COR-L47 (cell line): ENCODE measurements at places on chromosomes 4 and X.
A peak's percentile ranks its signal among the peaks of the same experiment; 100 is the strongest.

- DNase-seq: no peak
These were observed 707 bp upstream of the OTUD4 start for GRCh38 chr4:145181091-145181501.

GRCh38 chrX:6151971-6152370, 76.7 kb downstream of the NLGN4X start:
- DNase-seq: no peak

GRCh38 chrX:69144838-69145680, 20.2 kb downstream of the PJA1 start:
- no peak for DNase-seq

DNA sequence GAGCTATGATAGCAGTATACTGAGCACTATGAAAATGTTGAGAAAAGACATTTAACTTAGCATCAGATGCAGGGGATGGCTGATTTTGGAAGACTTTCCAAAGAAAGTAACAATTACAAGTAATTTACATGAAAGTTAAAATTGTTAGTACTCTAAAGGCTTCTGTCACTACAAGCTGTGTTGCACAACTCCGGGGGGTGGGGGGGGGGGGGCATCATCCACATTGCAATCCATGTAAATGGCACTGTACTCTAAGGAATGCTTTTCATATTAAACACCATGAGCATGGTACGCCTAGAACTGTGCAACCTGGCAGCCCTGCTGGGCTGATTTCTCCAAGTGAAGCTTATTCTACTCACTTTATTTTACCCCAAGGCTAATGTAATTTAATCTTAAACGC, 363.4 kb downstream of the TMA16 start:
- DNase-seq: no peak

DNA sequence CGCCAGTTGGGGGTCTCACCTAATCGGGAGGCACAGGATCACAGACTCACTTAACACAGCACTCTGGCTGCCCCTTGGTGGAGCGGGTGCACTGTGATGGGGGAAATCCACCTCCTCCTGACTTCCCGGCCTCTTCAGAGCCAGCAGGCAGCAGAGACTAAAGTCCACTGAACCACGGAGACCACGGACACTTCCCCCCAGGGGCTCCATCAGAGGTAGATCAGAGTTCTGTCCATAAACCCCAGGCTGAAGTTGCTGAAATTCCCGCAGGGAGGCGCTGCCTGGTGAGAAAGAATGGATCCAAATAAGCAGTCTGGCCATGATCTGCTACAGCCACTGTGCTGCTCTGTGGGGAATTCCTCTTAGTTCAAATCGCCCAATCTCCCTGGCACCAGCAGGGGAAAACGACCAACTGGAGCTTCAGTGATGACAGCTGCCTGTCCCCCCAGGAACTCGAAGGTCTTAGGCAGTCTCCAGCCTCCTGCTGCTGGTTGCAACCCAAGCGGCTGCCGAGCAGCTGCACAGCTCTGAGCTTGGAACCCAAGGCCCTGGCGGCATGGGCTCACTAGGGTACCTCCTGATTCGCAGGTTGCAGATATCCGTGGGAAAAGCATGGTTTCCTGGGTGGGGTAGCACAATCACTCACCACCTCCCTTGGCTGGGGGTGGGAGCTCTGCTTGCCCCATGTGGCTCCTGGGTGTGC, 106.9 kb upstream of the DCAF12L2 start:
- DNase-seq: no peak

DNA sequence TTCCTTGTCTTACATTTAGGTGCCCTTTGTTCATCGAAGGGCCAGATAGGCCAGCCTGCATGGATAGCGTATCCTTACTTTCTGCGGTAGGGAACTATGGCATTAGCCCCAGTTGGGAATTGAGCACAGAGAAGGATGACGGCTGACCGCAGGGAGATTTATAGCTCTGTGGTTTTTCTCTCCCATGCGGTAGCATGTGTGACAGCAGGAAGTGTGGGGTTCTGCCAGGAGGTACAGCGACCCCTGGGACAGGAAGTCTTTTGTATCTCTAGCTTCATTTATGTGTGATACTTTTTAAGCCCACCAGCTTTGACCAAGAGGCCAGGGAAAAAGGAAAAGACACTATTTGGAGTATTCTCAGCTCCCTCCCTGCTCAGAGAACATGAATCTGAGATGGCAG, 33.1 kb downstream of the GAB3 start:
- no peak for DNase-seq

DNA sequence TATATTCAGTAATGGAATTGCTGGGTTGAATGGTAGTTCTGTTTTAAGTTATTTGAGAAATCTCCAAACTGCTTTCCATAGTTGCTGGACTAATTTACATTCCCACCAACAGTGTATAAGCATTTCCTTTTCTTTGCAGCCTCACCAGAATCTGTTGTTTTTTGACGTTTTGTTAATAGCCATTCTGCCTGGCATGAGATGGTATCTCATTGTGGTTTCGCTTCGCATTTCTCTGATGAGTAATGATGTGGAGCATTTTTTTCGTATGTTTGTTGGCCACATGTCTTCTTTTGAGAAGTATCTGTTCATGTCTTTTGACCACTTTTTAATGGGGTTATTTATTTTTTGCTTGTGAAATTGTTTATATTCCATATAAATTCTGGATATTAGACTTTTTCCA, 13.6 kb upstream of the MAGED4B start:
- DNase-seq: no peak

DNA sequence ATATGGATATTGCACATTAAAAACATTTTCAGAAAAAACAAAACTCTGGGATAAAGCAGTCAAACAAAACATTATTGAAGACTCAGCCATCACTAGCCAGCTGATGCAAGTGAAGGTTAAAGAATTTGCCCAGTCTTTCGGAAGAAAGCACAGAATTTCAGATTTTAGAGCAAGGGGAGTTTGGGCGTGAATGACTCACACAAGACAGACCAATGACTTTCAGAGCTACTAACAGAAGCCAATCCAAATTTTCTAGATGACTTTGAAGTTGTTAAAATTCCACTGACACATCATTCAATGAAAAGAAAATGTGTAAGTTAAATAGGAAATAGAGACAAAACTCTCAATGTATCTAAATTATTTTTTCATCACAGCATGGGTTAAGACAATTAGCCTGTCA, 4.0 kb downstream of the MRFAP1L1 start:
- DNase-seq: no peak

GRCh38 chr4:138086611-138087041, 155.5 kb downstream of the SLC7A11 start:
- DNase-seq: no peak

DNA sequence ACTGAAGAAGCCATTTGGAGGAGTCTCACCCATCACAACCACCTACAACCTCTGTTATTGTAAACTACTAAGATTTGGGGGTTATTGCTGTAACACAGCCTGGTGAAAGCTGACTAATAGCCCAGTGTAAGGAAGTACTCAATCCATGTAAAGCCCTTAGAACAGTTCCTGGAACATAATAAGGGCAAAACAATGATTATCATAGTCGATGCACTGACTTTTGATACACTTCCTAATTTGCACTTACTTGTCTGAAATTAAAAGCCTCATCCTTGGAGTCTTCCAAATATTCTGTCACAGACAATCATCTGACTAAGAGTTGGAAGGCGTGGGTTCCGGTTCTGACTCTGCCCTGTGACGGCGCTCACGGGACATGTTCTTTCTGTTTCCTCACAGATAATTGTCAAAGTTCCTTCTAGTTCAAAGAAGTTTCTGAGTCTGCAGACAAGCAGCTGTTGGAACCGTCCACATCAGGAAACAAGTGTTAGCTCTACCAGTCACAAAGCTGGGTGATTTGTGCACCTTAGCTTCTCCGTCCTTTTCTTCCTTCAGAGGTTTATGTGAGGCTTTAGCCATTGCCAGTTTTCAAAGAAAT, 33.4 kb upstream of the RASGEF1B start:
- DNase-seq: no peak

DNA sequence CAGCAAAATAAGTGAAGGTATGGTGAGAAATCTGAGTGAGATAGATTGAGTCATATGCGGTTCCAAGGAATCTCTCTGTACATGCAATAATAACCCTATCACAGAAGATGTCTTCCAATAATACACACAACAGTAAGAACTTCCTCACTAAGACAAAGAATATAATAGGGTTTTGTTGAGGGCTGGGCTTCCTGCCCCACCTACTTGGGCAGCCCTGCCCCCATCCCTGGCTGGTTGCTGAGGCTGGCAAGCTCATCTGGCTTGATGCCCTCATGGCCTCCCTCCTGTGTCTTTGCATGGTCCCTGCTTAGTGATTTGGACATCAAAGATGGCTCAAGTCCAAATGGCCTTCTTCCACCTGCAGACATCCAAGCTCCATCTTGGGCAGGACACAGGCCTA, 2.7 kb downstream of the GEMIN8 start:
- peak; percentile 54 for DNase-seq

DNA sequence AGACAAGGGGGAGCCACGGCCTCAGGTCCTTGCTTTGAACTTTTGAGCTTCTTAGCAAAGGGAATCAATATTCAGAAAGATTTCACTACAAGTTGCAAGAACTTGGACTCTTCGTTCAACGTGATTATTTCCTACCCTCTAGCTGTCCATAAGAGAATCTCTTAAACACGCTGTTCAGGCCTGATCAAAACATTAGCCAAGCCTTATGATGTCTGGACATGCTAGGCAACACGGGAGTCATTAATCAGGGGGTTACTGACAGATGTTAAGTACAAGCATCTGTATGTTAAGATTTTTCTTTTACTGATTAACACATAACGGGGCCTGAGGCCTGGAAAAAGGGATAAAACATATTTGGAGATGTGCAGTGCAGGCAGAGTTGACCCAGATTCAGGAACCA, 138.9 kb upstream of the IL1RAPL2 start:
- DNase-seq: no peak

- no peak for DNase-seq
These were observed 728.5 kb upstream of the NDST4 start for GRCh38 chr4:115841871-115842270.

GRCh38 chrX:95318882-95319281, 1365.8 kb upstream of the DIAPH2 start:
- DNase-seq: no peak

DNA sequence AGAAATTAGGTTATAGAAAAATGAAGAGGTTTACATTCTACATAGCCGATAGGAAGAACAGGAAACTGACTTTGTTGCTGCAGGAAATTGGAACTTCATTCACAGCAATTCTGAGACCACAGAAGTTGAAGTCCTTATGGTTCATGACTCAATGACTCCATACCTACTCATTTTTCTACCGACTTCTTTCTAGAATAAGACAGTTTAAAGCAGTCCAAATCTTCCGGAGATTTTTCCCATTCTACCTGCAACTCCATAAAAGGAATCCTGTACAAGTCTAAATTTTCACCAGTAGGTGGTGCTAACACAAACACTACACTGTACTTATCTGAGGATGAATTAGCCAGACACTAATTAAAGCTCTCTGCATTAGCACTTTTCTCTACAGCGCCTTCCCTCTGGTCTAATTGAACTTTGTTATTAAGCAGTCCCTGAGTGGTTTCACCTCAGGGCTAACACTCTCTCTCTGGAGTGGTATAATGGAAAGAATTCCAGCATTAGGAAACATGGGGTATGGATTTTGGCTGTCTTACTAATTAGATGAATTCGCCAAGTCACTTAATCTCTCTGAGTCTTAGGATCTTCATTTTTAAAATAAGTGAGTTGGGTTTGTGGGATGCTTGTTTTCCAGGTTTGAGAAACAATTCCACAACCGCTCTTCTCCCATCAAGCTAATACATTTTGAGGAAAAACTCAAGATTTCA, 167.9 kb downstream of the SMIM20 start:
- peak; percentile 71 for DNase-seq

- DNase-seq: no peak
These were observed 65.7 kb upstream of the TTC29 start for GRCh38 chr4:147011411-147011810.

- no peak for DNase-seq
These were observed 679.9 kb downstream of the RPA4 start for GRCh38 chrX:97563531-97564133.

GRCh38 chr4:15291122-15291521, 136.7 kb upstream of the C1QTNF7 start:
- no peak for DNase-seq

DNA sequence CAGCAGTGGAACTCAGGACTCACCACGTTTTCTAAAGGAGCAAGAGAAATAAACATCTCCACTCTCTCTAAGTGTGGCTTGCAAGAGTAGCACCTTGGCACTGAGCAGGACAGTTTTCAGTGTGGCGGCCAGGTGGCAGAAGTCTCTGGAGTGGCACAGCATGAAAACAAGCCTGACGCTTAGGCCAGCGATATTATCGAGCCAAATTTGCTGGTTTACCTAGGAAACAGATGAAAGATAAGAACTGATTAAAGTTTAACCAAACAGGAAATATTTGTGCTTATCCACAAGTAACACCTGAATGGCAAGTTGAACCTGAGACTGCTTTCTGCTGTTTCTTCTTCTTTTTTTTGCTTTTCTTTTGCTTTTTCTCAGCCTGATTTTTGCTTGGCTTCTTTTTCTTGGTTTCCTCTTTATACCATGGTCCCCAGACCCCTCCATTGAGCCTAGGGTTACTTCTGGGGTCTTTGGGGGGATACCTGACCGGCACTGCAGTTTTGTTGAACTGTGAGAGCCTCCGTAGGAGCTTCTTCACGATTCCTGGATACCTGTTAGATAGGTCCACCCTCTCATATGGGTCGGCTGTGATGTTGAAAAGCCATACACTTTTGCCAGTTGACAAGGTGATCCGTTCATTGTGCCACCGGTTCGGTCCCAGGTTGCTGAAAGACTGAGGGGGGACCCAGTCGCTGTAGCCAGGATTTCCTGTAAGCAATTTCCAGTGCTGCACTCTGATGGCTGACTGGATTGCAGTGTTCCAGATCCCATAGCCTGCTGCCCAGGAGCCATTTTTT, 77.3 kb downstream of the ARSJ start:
- DNase-seq: peak; percentile 73

GRCh38 chrX:72123471-72124185, 8.1 kb downstream of the RTL5 start:
- no peak for DNase-seq

DNA sequence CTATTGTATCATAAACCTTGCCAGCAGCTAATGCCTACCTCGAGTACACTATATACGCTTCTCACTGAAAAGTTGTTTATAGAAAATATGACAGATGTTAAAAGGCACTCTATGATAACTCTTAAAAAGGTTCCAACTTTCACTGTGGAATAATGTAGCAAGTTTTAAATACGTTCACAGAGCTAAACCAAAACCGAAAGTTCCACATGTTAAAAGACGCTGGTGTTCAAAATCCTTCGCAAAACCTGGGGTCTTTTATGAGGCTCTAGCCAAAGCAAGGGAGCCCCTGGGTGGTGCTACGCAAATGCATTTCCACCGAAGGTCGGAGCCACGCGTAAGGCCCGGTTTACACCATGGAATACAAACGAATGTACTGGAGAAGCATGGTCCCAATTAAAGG, 103.7 kb upstream of the TENM3 start:
- DNase-seq: no peak

DNA sequence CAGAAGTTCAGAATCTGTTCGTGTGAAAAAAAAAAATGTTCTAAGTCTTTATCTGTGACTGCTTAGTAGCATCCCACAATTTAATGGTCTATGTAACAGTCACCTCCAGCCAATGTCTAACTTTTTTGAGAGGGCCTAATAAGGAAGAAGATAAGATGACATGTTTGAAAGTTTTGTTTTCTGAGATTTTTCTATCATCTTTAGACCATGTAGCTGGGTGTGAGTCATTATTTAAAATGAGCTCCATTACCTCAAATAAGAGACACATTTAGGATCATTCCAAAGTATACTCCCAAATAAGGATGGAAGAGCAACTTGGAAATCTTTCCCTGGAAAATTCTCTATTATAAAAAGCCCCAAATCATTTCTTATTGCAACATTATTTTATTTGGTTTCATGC, 28.2 kb upstream of the MCF2 start:
- DNase-seq: no peak
